ENCODE measurements at places on chromosomes 2 and 18.

GRCh38 chr2:221197225-221197856 is 374.8 kb downstream of the EPHA4 start:
- no peak for DNase-seq

- DNase-seq, result no peak
These were observed 66.6 kb downstream of the CELF4 start for GRCh38 chr18:37499044-37499443.

GRCh38 chr2:18381386-18381785 is 179.1 kb downstream of the RDH14 start:
- DNase-seq, result peak; percentile 23

GRCh38 chr2:62184512-62185230 is 11.2 kb upstream of the B3GNT2 start:
- peak; percentile 15 for DNase-seq

DNA sequence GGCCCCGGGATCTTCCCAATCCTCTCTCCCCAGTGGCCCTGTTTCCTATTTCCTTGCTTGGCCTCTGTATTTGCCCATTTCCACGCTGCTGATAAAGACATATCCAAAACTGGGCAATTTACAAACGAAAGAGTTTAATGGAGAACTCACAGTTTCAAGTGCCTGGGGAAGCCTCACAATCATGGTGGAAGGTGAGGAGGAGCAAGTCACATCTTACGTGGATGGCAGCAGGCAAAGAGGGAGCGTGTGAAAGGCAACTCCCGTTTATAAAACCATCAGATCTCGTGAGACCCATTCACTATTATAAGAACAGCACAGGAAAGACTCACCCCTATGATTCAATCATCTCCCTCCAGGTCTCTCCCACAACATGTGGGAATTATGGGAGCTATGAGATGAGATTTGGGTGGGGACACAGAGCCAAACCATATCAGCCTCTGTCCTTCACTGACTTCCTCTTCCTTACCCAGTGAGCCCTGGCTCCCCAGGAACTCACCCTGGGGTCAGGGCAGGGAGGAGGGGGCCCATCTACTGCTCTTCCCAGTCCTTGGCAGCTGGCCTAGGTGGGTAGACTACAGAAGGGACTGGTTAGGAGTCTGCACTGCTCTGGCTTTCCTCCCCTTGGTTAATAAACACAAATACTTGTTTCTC is 105.8 kb upstream of the MYCN start:
- DNase-seq, result no peak

- DNase-seq, result no peak
These were observed 20.2 kb upstream of the EMILIN2 start for GRCh38 chr18:2826581-2826980.

- peak; percentile 29 for DNase-seq
These were observed 57.5 kb upstream of the MFF start for GRCh38 chr2:227267410-227268115.

DNA sequence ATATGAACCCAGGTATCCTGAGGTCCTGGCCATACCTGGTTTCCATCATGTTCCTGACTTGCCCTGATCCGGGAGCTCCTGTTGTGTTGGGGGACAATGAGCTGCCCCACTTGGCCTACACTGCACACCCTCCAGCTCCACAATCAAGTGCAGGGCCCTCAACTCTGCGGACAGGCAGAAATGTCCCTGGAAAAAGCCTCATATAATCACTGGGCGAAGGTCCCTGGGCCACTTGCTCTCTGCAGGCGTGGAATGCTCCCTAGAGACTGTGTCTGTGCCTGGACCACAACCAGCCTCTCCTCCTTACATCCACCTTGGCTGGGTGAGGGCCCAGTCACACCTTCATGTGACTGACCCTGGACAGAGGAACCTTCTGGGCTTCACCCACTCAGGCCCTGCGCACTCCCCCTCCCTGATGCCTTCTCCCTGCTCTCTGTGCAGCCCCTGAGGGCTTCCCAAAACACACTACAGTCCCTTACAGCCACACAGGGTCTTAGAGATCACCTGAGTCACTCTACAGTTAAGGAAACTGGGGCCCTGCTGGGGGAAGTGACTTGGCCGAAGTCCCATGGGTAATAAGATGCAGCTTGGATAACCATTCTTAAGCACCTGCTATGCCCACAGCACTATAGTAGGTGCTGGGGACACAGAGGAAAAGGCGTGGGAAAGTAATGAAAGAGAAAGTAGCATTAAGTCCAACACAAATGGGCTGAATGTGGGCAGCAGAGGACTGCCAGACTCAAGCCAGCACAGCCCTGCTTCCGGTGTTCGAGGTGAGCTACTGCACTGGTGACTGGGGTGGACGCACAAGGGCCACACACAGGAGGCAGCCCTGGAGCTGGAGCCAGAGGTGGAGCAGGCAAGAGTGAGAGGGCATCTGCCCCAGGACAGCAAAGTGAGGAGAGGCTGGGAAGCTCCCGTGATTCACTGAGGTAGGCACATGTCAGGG is 9.8 kb downstream of the BOLA3 start:
- no peak for DNase-seq

- no peak for DNase-seq
These were observed 105.0 kb downstream of the SPIRE1 start for GRCh38 chr18:12552879-12553242.

GRCh38 chr18:2513616-2514015 is 57.7 kb downstream of the METTL4 start:
- DNase-seq, result no peak

DNA sequence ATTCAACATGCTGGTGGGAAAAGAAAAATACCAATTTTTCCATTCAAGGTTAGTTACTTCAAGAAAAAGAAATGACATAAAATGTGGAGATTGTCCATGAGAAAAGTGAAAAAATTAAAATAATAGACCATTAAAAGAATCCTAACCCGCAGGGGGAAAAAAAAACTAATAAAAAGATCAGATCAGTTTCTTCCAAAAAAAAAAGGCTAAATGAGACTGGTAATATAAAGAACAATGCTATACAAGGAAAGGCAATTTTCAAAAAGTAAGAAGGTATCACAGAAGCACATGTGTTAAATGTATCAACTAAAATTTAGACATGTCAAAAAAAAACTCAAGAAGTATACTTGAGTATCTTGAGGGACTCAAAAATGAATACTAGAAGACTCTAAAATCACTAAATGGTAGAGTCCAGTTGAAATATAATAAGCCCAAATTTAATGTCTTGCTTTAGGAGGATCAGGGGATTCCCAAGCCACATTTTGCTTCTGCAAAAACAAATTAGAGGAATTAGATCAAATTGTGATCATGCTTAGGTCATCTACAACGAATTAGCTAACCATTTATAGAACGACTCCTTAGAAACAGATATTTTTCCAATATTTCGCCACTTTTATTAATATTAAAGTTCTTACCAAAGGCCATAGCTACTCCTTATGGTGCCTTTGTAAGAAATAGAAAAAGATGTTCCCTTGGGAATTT is 35.8 kb upstream of the GLS start:
- DNase-seq, result no peak

- DNase-seq, result no peak
These were observed 69.3 kb upstream of the SLC16A14 start for GRCh38 chr2:230137902-230138539.

- DNase-seq, result peak; percentile 41
These were observed 14.6 kb downstream of the ITGB1BP1 start for GRCh38 chr2:9408641-9409151.

DNA sequence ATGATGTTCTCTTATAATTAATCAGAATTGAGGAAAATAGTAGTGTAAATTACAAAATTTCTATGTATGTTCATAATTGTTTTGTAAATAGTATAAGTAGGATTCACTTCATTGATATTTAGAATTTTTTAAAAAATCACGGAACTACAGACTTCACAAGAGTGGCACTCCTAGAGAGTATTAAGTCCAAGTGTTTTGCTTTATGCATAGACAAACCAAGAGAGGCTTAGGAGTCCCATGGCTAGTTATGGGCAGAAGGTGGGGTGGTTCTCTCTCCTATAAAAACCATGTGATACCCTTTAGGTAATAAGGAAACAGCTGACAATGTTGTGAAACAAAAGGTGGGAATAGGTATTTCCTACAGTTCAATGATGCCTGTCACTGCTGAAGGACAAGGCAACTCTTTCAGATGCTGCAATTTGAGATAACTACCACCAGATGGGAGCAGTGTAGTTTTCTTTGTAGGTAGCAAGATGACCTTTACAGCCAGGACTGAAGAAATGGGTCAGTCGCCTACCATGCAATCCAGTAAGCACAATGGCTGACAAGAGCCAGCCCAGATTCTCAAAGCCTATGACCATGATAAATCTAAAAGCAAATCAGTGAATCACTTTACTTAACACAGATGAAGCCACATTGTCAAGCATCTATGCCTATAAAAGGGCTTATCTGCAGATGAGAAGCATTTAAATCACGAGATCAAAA is 83.9 kb downstream of the AAK1 start:
- DNase-seq, result peak; percentile 68

DNA sequence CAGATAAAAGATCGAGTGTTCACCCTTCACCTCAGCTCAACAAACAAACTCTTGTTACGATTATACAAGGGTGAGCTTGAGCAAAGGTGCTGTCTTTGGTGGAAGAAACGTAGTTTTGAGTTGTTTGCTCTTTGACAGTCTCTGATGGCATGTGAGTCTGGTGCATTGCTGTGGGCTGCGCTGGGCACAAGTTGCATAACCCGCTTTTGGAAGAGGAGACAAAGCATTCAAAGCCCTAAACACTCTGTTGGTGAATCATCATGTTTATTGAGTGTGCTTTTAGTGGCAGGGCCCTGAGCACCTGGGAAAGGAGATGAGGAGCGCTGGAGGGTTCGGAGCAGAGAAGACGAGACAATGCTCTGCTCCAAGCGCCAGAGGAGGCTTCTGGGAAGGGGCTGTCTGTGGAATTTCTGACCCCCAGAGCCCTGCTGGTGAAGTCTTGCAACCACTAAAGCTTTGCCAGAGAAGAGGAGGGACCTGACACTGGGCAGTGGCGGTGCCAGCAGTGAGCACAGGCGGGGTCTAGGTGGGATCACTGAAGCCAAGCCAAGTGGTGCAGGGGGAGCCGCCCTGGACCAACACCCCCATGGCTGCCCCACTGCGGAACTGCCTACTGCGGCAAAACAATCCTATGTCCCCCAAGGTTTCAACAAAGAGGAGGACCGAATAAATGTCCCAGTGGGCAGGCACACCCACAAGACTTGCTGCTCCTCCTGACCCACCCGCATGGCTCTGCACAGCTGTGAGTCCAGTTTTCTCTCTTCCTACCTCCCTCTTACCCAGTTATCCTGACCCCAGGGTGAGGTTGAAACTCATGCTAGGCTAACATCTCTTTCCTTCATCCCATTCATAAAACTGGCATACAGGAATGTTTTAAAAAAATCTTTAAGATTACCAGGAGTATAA is 64.0 kb downstream of the TNFRSF11A start:
- no peak for DNase-seq

GRCh38 chr2:23904692-23905091 is 22.2 kb downstream of the ATAD2B start:
- peak; percentile 83 for DNase-seq

GRCh38 chr2:100339823-100340222 is 17.5 kb upstream of the LONRF2 start:
- DNase-seq, result no peak

DNA sequence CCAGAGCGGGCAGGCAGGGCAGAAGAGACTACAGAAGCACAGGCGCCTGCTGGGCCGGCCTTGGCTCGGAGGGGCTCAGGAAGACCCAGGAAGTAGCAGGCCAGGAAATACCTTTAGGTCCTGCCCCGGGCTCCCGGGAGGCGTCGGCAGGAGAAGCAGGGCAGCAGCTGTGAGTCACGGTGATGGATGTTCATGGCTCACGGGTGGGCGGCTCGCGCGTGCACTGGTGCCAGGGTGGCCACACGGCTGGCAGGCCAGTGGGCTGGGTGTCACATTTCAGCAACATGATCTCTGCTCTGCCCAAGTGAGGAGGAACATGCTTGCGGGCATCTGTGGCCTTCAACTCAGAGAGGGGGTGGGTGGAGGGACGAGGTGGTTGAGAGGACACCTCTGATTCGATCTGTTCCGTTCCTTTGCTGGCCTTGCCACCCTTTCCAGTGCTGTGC is 139.3 kb downstream of the KLHL29 start:
- DNase-seq, result peak; percentile 76

GRCh38 chr2:177015356-177015923 is 197.2 kb upstream of the HNRNPA3 start:
- DNase-seq, result no peak

DNA sequence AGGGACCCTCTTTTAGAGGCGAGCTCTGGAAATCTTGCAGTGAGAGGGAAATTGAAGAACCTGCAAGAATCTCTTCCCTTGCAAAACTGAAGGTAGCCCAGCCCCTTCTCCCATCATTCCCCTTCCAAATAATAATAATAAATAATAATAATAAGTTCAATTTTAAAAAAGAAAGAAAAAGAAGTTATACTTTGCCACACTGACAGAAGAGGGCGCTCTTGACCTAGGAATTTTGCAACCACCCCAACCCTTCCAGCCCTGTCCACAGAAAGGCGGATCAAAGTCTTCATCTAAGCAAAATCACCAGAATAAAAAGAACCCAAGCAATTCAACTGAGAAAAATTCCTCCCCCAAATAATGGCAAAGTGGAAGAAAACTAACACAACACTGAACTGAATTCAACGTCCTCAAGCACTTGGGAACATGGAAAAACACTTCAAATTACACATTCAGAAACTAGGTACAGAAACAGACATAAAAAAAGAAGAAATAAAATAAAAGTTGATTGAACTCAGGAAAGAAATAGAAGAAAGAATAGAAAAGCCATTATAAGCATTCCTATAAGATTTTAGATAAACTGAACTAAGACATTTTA is 98.9 kb upstream of the GLS start:
- DNase-seq, result peak; percentile 70

GRCh38 chr18:66916834-66917233 is 312.9 kb upstream of the CDH19 start:
- DNase-seq, result no peak

- DNase-seq, result no peak
These were observed 91.5 kb downstream of the PID1 start for GRCh38 chr2:229179628-229180027.

- DNase-seq, result peak; percentile 88
These were observed 6.2 kb upstream of the ARMC9 start for GRCh38 chr2:231191896-231192872.

GRCh38 chr2:128639693-128640092 is 321.0 kb upstream of the HS6ST1 start:
- no peak for DNase-seq

DNA sequence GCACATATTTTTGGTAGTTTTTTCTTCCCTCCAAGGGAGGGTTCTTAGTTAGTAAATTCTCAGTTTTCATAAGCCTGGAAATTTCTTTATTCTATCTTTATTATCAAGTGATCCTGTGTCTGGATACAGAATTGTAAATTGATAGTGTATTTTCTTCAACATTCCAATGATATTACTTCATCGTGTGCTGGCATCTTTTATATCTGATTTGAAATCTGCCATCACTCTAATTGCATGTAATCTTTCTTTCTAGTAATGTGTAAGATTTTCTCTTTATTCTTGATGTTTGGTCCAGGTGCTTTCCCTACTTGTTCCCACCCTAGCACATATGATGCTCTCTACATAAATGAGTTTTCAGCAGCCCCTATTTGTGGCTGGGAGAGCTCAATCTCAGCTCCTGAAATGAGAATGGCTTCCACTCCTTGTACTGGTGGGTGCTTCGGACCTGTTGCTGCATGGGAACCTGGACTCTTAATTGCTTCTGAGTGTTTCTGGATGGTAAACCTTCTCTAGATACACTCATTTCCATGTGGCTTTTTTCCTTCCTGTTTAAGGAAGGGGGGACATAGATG is 102.7 kb downstream of the SMIM21 start:
- DNase-seq, result peak; percentile 8

Data from EH (cell line).